ENCODE measurements at places on chromosomes 4 and X.

DNA sequence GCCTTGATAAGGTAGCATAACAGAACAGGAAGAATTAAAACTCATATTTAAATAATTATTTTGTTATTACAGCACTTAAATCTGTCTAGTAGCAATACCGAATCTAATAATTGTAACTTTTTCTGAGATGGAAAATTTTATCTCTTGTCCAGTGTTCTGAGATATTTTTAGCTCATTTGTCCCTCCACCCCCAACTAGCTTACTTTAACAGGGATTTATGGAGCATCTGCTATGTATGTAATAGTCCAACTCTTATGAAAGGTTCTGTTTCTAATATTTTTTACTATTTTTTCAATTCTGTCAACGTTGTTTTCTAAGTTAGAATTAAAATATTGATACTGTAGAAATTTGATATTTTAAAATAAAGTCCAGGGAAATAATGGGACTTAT, 38.2 kb upstream of the NUDT6 start:
- no peak for DNase-seq

GRCh38 chr4:131248314-131248713, 1900.8 kb upstream of the PCDH10 start:
- no peak for DNase-seq

DNA sequence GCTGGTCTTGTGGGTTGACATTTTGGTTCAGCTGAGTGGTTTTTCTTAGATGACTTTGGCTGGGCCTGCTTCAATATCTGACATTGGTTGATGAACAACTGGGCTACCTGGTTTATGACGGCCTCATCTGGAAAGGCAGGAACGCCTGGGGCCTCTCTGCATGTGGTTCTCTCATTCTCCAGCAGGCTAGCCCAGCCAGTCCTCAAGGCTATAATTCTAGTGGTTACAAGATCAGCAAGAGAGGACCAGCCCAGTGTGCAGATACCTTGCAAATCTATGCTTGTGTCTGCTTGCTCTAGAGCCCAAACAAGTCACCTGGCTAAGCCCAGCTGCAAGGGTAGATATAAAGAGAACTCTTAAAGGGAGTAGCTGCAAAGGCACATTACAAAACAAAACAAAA, 214.2 kb upstream of the PUDP start:
- DNase-seq = no peak

GRCh38 chrX:112536544-112536943, 143.2 kb downstream of the LHFPL1 start:
- DNase-seq = no peak

GRCh38 chr4:101008503-101008902, 338.8 kb downstream of the PPP3CA start:
- no peak for DNase-seq

- DNase-seq = no peak
Measured at GRCh38 chrX:74450803-74451449, 29.6 kb downstream of the SLC16A2 start.

DNA sequence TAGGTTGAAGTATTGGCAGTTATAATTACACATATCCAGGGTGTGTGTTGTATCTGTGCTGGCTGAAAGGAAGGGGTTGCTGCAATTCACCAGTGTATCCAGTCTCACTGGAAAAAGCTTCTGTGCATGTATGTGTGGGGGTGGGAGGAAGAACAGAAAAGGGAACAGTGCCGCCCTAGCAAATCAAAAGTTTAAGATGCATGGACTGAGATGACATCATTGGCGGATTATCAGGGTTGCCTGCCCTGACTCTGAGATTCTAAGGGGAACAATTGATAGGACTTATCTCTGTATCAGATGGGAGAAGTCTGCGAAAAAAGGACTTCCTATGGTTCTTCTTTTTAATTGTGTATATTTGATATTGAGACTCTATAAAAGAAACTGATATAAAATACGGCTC, 3.5 kb downstream of the SLC25A43 start:
- no peak for DNase-seq

- DNase-seq = no peak
Measured at GRCh38 chrX:106159861-106160282, 8.2 kb upstream of the PWWP3B start.

GRCh38 chr4:142065086-142065647, 428.8 kb downstream of the IL15 start:
- DNase-seq = no peak

- no peak for DNase-seq
Measured at GRCh38 chr4:127421437-127421836, 211.3 kb upstream of the INTU start.

- DNase-seq = no peak
Measured at GRCh38 chr4:170687751-170688150, 598.0 kb upstream of the AADAT start.

- DNase-seq = no peak
Measured at GRCh38 chr4:42750091-42750490, 93.2 kb upstream of the ATP8A1 start.

DNA sequence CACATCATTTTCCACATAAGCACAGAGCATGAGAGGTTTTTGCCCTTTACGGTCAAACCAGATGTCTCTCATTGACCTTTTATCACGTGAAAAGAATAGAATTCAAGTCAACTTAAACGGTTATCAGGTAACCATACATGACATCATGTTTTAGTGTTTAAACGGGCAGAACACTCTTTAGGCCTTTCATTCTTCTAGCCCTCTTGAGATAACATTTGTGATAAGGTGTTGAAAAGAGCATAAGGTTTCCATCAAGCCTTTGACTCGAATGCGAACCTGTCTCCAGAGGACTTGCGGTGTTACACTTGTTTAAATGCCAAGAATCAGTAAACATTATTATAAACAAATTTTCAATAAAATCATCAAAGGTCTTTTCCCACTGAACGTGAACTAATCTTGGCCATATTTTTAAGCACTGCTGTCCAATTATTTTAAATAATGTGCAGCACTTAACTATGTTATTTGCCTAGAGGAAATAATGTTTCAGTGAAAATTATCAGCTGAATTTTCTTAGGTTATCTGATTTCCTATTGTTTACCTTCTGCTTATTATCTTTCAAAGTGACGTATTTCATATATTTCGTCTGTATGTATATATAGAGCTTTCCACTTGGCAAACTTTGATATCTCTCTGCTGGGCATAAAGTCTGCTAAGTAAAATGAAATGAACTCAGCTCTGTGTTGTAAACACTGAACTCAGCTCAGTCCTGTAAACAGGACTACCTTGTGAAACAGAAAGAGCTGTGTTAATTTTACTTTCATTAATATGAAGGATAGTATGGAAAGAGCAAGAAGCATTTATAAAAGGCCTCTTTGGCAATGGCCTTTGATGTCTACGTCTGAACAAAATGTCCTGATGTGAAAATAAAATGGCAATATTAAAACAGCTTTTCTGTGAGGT, 33.3 kb downstream of the TENM3 start:
- DNase-seq = no peak

DNA sequence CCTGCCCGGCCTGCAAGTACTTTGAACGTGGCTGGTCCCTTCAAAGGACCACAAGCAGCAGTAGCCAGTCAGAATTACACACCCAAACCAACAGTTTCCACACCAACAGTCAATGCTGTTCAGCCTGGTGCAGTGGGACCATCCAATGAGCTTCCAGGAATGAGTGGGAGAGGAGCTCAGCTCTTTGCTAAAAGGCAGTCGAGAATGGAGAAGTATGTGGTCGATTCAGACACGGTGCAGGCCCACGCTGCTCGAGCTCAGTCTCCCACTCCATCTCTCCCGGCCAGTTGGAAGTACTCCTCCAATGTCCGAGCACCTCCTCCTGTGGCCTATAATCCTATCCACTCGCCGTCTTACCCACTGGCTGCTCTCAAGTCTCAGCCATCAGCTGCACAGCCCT, 104.4 kb upstream of the MYOZ2 start:
- DNase-seq = no peak

GRCh38 chr4:22504447-22504846, 11.4 kb downstream of the ADGRA3 start:
- DNase-seq = no peak

DNA sequence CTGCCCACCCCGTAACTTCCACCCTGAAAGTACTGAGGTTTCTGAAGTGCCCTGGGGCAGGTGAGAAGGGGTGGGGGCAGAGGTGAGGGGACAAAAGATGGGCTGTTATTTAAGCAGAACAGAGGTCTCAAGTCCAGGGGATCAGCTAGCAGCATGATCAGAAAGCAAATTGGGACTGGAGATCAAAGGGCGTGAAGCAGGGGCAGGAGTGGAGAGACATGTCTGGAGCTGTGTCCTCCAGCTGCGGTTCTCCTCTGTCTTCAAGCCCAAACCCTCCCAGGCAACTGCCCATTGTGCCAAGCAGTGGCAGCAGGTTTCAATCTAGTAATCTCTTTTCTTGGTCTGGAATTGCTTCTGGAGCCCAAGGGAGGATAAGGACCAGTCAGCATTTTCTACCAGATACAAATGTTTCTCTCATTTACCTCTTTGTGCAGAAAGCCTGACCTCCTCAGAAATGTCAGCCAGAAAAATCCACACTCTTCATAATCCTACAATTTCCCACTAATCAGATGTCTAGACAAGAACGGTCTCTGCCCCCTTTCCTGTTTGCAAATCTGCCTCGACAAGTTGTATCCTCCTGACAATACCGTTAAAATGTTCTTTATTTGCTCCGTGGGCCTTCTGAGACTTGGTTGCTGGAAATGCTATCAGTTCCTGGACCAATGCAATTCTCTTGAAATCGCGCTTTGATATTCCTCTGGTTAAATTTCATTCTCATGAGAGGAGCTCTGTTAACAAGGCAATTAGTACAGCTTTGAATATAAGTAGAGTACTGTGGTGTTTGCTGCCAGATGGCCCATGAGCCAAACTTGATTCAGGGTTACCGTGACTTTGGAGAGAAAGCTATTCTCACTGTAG, 23.2 kb upstream of the RASL11B start:
- no peak for DNase-seq

GRCh38 chr4:146522869-146523205, 1.1 kb upstream of the SLC10A7 start:
- no peak for DNase-seq

GRCh38 chr4:4349867-4350266, 37.0 kb upstream of the NSG1 start:
- DNase-seq = no peak

DNA sequence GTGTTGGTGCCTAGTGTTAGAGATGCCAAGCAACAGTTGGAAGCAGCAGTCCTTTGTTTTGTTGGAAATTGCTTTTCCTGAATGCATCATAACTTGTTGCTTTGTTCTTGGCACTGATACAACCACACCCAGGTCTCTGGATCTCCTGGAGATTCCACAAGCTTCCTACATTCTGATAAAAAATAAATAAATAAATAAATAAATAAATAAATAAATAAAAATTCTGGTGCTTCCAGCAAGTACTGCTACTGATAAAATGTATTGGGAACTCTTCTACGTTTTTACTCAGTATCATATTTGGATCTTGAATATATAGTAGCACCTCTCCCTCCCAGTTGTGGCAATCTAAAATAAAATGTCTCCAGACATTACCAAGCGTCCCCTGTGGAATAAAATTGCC, 62.7 kb upstream of the GRID2 start:
- DNase-seq = no peak

GRCh38 chr4:10730590-10730989, 46.0 kb upstream of the CLNK start:
- no peak for DNase-seq

GRCh38 chrX:57929373-57929772, 19.1 kb upstream of the ZXDA start:
- DNase-seq = no peak

- no peak for DNase-seq
Measured at GRCh38 chr4:13548059-13548983, 4.0 kb upstream of the NKX3-2 start.

GRCh38 chrX:30308263-30309138, 689 bp downstream of the NR0B1 start:
- no peak for DNase-seq

GRCh38 chrX:15848576-15848975, 6.0 kb downstream of the AP1S2 start:
- DNase-seq = no peak

DNA sequence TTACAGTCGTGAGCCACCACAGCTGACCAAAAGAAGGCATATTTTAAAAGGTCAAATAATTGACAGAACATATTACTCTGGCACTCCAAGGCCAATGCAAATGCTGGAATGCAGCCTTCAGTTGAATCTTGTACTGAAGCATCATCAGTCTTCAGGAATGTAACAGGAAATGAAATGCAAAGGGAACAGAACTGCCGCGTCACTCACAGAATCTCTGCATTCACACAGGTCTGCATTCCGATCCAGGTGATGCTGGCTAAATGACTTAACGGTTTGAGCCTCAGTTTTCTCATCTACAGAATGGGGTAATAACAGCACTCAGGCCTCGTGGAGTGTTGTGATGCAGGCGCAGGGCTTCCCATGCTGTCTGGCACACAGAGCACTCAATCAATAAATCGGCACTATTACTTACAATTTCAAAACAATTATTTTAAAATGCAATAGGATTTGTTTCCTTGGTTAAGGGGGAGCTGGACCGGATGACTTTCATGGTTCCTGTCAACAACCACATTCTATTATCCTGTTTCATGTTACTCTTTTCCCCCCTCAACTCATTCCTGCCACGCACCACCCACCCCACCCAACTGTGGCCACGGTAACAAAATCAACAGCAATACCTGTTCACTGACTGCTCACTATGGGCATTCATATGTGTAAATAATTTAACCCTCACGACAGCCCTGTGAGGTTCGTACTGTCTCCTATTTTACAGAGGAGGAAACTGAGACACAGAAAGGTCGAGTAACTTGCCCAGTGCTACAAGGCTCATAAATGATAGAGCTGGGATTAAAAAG, 32.4 kb downstream of the IGFBP7 start:
- DNase-seq = no peak

GRCh38 chr4:128782076-128782715, 27.3 kb upstream of the JADE1 start:
- DNase-seq = peak; percentile 16

DNA sequence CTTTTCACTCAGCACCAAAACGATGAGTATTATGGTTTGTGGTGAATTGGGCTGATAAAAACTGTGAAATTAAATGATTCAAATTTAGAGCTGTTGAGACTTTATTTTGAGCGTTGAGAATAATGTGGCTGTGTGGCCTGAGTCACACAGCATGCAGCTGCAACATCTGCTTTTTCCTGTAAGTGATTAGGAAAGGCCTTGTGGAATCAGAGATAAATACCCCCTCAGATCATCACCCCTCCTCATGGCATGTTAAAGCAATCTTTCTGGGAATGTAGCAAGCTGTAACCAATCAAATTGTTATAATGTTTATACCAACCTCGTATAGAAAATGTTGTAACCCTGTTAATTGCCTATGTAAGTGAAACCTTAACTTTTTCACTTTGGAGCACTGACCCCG, 90.0 kb upstream of the GRPR start:
- DNase-seq = no peak

- DNase-seq = no peak
Measured at GRCh38 chr4:48058617-48059530, 42.3 kb downstream of the NIPAL1 start.

All from activated CD4-positive, alpha-beta T cell treated with anti-CD3 and anti-CD28 coated beads for 24 hours (primary cell).